Midbrain (tissue), 1 donor: ENCODE measurements at places on chromosomes 1 and 21.

DNA sequence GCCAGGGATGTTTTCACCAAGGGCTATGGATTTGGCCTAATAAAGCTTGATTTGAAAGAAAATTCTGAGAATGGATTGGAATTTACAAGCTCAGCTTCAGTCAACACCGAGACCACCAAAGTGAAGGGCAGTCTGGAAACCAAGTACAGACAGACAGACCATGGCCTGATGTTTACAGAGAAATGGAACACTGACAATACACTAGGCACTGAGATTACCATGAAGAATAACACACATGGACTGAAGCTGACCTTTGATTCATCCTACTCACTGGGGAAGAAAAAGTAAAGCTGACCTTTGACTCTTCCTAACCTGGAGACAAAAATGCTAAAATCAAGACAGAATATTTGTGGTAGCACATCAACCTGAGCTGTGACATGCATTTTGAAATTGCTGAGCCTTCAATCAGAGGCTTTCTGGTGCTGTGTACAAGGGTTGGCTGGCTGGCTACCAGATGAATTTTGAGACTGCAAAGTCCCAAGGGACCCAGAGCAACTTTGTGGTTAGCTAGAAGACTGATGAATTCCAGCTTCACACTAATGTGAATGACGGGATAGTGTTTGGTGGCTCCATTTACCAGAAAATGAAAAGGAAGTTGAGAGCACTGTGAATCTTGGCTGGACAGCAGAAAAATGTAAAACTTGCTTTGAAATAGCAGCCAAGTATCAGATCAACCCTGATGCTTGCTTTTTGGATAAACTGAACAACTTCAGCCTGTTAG is 190.4 kb upstream of the KCTD3 start:
- DNase-seq, result no peak

GRCh38 chr1:110360431-110360830 is 21.3 kb downstream of the RBM15 start:
- no peak for DNase-seq

GRCh38 chr1:67979532-67979931 is 70.9 kb downstream of the DIRAS3 start:
- no peak for DNase-seq

- DNase-seq, result no peak
Measured at GRCh38 chr21:36696390-36697059, 2.4 kb upstream of the SIM2 start.

DNA sequence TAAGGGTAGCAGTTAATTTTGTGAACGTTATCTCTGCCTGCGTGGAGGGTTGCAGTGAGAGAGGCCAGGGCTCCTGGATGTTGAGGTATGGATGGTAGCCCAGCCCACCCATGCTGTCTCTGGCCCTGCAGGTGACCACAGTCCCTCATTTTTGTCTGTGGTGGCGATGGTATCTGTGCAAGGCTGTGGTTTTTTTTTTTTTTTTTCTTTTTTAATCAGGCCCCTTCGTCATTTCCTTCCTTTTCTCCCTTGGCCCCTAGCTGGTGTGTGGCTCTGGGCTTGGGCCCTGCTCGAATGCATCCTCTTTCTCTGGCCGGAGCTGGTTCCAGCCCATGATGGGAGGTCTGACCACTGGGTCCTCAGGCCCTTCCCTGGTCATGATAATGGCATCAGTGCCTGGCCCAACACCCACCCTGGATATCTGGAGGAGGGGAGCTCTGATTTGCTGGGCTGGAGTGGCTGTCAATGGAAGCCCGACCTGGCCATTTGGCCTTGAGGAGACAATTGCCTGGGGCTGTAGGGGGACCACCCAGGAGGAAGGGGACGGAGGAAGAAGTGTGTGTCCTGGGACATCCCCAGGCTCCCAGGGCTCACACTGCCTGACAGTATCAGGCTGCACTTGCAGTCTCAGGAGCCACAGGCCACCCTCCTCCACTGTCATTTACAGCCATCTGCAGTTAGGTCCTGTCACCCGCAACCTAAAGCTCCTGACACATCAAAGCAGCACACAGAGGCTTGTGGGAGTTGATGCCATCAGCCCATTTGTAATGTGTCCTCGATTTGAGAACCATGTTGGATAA is 8.1 kb upstream of the RNF187 start:
- no peak for DNase-seq

- no peak for DNase-seq
Measured at GRCh38 chr21:22885079-22885478, 1886.9 kb downstream of the NCAM2 start.

DNA sequence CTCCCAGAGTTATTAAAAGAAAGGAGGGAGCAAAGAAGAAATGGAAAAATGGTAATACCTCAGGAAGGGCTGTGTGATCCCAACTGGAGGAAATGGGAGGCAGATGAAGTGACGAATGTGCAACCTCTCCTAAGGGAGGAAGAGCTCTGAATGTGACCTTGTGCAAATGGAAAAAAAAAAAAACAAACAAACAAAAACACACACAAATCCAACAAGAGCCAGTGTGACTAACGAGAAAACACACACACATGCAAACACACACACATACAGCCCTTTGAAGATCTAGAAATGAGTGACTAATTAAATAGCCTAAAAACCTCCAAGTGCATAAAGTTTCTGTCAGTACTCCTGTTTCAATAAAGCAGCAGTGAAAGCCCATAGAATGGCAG is 49.0 kb downstream of the CCN1 start:
- no peak for DNase-seq

- no peak for DNase-seq
Measured at GRCh38 chr1:158806916-158807536, 24.1 kb upstream of the MNDA start.

- no peak for DNase-seq
Measured at GRCh38 chr1:66262208-66262963, 271.6 kb upstream of the SGIP1 start.
